ENCODE measurements at places on chromosomes 4 and X.

DNA sequence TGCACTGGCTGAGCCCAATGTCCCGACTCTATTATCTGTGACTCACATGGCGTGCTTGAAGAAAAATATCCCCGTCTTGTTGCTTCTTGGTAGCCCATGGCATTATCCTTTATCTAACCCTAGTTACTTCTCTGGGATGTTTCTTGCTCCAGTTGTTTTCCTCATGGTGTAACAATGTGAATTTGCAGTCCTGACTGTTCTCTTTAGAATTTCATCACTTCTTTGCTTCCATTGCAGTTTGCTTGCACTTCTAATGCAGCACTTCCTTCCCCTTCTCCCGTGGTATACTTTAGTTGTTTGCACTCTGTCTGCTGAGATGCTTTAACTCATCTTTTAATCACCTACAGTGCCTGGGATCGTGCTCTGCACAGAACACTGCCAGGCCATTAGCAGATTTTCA is 126.9 kb downstream of the MAML3 start:
- DNase-seq: no peak

- peak; percentile 91 for DNase-seq
Measured at GRCh38 chr4:84596826-84597225, 13.9 kb downstream of the CDS1 start.

- peak; percentile 89 for DNase-seq
Measured at GRCh38 chrX:107676559-107677378, 48.5 kb downstream of the PRPS1 start.

- peak; percentile 25 for DNase-seq
Measured at GRCh38 chrX:45347877-45348276, 147.2 kb upstream of the DIPK2B start.

- no peak for DNase-seq
Measured at GRCh38 chrX:56066016-56066415, 166.1 kb upstream of the KLF8 start.

DNA sequence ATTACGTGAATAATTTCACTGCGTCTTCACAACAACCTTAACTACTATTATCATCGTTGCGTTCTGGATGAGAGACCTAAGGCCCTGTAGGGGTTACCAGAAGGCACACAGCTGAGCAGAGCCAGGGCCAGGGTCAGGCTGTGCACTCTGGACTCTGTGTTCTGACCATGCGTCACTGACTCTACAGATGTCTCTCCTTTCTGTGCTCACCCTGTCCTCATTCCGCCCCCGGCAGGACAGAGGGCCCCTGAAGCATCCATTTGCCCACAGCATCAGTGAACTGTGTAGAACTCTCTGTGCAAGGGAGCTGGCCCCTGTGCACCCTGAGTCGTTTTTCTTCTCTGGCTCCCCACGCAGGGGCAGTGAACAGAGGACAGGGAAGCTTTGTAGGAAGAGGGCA is 21.3 kb downstream of the GPKOW start:
- no peak for DNase-seq

DNA sequence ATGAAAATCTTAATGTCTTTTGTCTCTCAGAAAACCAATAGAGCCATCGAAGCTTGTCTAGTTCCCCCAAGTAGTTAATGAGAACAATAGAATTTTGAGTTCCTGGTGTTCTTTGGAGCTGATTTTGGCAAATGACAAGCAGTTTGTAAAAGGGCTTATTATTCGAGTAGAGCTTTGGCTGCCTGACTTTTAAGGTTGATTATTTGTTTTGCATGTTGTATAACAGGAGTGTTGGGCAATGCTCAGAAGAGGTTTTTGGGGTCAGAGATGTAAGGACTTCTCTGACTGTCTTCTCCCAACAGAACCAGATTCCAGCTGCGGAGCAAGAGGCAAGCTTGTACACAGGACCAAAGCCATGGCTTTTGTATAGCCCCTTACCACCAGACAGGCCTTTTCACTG is 30.0 kb downstream of the ZCCHC12 start:
- no peak for DNase-seq

Data from epithelial cell of esophagus (primary cell).